SK-N-SH treated with all-trans-retinoic acid at 6 μM for 48 hours (cell line): ENCODE measurements at places on chromosomes 4 and X.

- ATAC-seq: no peak
Measured at GRCh38 chr4:154606728-154607723, 5.4 kb downstream of the FGG start.

DNA sequence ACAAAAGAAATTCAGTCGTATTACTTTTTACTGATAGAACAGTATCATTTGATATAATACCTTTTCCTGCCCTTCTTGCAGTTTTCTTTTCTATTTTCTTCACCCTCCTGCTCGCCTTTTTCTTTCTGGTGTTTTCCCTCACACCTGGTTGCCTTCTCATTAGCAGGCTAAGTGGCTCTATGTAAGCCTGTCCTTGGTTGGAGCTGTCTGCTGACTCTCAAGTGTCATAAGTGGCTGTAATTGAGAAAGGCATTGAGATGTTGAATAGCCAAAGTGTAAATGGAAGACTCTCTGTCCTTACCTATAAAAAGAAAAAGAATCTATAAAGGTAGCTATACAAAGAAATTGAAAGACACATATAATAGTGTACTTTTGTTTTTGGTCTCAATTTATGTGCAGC is 180.7 kb downstream of the ADGRL3 start:
- no peak for ATAC-seq

DNA sequence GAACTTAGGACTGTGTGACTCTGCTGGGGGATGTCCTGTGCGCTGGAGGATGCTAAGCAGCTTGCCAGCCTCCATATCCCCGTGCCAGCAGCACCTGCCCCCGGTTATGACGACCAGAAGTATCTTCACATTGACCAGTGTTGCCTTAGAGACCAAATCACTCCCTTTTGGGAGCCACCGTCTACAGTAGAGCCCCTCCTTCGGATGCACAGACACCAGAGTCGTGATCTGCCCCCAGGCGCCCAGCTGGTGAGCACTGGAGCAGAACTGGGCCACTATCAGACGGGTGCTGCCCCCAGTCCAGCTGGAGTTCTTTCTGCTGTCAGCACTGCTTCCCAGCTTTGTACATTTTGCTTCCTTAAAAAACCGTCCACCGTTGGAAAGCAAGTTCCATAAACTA is 30.0 kb upstream of the TADA2B start:
- no peak for ATAC-seq

GRCh38 chr4:173045571-173045970 is 123.0 kb upstream of the GALNT7 start:
- no peak for ATAC-seq

- 0 out of 3 replicates have a peak, but pooled peaks have one; percentile 8 for ATAC-seq
Measured at GRCh38 chr4:112234952-112235609, 3.5 kb downstream of the AP1AR start.

DNA sequence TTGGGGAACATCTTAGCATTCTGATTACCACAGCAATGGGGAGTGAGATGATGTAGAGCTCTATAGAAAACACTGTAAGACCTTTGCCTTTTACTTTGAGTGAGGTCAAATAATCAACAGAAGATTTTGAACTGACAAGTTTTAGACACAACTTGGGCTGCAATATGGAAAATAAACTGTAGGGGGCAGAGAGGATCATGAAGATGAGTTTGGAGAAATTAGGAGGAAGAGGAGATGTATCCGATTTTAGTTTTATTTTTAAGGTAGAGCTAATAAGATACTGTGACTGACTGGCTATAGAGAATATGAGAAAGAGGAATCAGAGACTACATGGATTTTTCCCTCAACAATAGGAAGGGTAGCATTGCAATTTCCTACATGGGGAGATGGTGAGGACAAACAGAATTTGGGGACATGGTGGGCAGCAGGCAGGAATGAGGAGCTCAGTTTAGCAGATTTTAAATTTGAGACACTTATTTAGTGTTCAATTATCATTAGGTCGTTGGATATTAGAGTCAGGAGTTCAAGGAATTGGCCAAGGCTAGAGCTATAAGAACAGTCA is 563.1 kb downstream of the INPP4B start:
- ATAC-seq: no peak

- ATAC-seq: no peak
Measured at GRCh38 chrX:3129256-3129655, 88.0 kb downstream of the ARSF start.

GRCh38 chr4:55008166-55009056 is 117.0 kb downstream of the KDR start:
- ATAC-seq: peak; percentile 38; the same call in 2 of the 3 replicates

- ATAC-seq: peak; percentile 91
Measured at GRCh38 chr4:150867148-150867547, 147.9 kb downstream of the LRBA start.

GRCh38 chr4:76990288-76991080 is 40.9 kb downstream of the SEPTIN11 start:
- peak; percentile 14; the same call in 2 of the 3 replicates for ATAC-seq

GRCh38 chr4:165541851-165542459 is 163.1 kb downstream of the CPE start:
- ATAC-seq: no peak

DNA sequence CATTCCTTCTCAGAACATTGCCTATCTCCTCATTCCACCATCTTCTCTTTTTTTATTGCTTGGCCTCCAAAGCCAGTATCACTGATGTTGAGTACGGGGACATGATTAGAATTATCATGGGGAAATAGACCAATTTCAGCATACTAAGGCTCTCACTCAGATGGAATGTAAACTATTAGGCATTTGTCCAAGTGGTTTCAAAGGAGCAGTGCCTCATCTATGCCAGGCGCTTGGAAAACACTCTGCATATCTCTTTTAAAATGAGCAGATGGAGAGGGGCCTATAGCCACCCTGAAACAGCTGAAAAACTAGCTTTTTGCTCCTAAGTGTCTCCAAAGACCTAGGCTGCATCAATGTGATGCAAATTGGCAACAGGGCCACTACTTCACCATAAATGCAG is 150.8 kb upstream of the DIPK2B start:
- peak; percentile 93 for ATAC-seq

DNA sequence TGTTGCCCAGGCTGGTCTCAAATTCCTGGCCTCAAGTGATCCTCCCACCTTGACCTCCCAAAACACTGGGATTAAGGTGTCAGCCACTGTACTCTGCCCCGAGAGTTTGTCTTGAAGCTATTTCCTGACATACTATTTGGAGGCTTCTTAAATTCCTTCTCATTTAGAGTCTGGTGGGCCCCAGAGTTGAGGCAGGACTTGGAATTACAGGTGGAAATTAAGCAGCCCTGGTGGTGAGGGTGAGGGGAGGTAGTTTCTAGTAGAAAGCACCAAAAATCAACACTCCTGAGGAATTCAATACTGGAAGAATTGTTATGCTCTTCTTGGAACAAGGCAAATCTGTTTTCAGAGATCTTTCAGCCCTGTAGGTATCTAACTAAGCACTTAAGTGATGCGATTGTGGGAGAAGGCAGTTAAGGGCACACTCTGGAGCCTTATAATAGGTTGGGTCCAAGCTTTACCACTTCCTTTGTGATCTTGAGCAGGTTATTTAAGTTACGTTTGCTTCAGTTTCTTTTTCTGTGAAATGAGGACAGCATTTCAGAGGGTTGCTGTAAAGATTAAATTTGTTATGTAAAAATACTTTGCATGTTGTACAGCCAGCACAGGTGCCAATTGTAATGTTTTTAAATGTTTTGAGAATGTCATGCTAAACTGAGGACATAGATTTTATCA is 200.7 kb downstream of the SOWAHB start:
- ATAC-seq: no peak

- ATAC-seq: 0 out of 3 replicates have a peak, but pooled peaks have one; percentile 0
Measured at GRCh38 chr4:102825261-102826091, 1.9 kb downstream of the UBE2D3 start.

DNA sequence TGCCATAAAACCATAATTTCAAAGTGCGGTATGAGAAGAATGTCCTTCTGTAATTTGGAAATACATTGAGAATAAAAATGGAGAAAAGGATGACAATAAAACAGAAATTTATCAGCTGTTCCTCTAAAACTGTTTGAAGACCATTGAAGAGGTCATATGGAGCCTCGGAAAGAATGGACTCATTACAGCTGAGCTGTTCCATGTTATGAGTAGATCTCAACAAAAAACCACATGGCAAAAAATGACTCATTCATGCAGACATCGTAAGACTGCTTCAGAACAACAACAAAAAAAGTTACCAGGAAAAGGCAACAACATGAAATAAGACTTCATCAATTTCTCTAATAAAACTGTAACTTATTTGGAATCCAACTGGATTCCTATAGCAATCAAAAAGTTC is 39.7 kb downstream of the AKAP4 start:
- no peak for ATAC-seq

DNA sequence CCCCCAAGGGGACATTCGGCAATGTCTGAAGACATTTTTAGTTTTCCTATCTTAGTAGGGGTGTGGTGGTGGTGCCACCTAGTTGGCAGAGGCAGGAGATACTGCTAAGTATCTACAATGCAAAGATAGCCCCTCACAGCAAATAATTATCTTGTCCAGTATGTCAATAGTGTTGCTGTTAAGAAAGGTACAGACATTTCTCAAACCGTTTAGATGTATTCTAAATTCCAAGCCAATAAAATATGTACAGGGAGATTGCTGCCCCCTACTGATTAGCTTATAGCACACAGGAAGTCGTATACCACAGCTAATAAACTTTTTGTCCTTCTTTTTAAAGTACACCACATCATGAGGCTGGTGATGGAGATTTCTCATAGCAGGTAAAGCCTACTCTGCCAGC is 260.5 kb downstream of the TMA16 start:
- peak; percentile 84 for ATAC-seq

DNA sequence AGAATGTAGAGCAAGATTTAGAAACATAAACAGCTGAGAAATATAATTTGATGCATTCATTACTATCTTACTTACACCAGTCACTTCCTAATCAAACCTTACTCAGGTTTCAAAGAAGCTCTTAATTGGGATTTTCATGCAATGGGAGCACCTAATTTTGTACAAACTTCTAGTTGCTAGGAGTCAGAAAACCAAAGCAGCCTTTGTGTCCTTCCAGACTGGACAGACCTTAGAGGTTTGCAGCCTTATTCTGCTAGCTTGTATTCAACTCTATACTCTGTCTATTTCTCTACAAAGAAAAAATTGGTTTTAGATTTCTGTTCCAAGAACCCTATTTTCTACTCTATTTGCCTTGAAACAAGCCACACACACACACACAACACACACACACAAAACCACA is 19.4 kb downstream of the GABRA2 start:
- ATAC-seq: no peak

DNA sequence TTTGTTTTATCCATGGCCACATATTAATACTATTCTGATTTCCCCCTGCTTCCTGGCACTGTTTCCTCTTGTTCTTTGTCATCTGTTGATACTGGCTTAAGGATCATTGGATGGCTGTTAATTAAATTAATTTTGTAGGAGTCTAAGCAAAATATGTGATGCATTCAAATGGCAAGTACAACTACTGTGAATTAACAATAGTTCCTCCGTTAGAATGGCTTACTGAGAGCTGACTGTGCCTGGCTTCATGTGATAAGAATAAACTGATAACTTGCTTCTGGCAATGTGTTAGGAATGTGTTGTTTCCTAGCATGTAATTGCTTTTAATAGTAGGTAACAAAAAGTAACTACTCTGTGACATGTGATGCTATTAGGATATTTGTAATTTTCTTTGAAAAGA is 98.5 kb downstream of the RPA4 start:
- no peak for ATAC-seq

DNA sequence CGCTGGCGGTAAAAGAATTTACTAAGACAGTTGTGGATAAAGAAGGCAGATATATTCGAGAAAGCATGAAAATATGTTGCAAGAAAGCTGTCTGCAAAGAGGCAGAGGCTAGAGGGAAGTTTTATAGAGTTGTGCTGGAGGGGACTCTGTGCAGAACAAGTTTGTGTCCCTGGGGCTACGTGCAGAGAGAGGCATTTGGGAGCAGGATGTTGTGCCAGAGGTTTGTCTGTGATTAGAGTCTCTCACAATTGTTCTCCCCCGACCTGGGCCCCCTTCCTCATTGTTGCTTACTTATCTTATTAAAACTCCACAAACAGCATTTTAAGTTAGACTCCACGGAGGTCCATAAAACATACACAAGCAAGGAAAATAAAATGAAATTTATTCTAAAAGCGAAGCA is 831.3 kb downstream of the NLGN4X start:
- no peak for ATAC-seq

GRCh38 chr4:158936238-158936637 is 166.6 kb upstream of the RAPGEF2 start:
- no peak for ATAC-seq

- ATAC-seq: peak; percentile 97
Measured at GRCh38 chr4:74320559-74321118, 12.4 kb downstream of the EPGN start.

DNA sequence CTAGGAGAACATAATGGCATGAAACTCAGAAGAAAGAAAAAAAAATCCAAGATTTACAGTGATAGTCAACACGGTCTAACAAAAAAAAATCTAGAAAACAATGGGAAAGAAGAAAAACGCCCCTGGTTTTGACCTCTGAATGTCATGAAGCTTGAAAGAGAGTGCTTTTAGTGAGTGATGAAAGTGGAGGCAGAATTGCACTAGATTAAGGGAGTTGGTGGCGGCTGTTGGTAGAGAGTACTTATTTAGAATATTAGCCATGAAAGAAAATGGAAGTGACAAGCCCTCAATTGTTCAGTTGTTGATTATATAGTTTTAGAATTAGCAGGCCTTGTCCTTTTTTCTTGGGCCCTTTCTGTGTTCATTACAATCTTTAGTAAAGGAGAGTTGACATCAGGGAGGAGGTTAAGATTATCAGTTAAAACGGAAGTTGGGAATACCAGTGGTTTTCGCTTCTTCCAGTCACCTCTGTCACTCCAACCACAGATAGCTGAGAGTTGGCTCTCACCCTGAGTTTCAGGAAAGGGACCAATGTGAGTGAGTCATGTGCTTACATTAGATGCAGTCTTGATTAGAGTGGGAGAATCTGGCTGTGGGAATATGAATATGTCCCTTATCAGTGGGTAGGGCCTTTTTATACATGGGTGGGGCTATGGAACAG is 29.7 kb downstream of the EREG start:
- ATAC-seq: no peak

GRCh38 chr4:11428899-11429698 is 405 bp upstream of the HS3ST1 start:
- no peak for ATAC-seq

DNA sequence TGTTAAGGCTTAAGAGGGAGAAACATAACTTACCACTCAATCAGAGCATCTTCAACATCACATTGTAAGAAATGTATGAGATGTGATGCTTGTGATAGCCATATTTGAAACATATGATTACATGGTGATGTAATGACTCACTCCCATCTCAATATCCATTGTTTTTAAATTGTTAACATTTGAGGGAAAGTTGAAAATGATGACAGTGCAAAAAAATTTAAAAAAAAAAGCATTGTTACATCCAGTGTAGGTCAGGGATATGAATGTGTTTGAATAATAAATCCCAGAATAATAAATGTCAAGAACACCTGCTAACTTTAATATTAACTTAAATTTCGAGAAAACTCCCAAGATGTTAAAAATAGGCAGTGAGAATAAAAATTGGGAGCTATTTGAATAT is 6.4 kb upstream of the CCSER1 start:
- no peak for ATAC-seq

- ATAC-seq: peak; percentile 85
Measured at GRCh38 chrX:72258174-72258573, 18.9 kb downstream of the RPS4X start.
